ENCODE measurements at places on chromosomes 1 and 21.

DNA sequence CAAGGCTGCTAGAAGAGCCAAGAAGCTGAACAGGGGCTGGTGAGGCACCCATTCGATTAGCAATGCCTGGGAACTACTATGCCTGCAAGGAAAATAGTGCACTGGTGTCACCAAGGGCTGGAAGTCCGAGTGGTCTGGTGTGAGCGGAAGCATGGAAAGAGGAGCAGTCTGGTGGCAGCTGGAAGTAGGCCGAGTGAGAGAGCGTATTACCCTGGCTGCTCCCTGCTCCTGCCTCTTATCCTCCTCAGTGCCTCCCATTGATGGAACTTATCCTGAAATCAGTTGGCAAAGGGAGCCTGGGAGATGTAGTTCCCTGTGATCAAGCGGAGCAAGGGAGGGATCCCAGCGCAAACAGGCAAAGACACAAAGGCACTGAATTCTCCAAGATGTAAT is 9.6 kb downstream of the SMAP2 start:
- DNase-seq = no peak

DNA sequence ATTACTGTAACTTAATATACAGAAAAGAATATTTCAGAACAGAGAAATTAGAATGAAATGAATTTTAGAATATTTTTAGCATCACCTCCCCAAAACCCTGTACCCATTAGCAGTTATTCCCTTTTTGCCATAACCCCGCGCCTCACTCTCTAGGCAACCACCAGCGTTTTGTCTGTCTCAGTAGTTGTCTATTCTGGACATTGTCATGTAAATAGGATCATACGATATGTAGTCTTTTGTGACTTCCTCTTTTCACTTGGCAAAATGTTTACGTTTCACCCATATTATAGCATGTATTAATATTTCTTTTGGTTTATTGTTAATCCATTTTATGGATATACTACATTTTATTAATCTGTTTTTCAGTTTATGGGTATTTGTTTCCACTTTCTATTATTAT is 24.9 kb downstream of the SOAT1 start:
- DNase-seq = no peak

DNA sequence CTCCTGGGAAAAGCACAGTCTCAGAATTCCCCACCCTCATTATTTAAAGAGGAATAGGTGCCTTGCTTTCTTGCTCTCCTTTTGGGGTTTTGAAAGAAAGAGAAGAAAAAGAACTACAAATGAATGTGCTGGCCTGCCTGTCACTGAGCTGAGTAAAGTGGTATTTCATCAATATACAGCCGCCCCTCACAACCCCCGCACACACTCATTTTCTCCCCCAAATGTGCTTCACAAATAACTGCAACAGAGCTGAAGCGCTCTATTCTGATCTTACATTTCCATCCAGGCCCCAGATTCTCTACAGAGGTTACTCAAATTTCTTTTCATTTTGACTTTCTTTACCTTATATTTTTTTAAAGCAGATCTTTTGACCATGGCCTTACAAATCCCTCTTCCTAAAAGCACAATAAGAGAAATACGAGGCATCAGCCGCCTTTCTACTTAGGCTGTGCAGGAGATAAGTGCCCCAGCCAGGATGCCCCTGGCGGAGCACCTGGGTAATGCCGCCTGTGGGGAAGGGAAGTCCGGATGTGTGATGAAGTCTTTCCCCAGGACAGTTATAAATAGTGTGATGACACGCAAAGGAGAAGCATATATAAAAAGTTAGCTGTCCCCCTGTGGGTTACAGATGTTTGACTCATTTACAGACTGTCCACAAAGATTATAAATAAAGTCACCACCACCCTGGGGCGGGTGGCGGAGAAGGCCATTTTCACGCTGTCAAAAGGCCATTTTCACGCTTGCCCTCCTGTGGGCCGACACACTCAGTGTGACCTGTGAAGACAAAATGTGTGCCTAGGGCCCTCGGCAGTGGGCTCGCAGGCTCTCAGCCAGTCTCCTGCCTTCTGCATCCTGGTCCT is 6.5 kb downstream of the KCNN3 start:
- DNase-seq = peak; percentile 13

DNA sequence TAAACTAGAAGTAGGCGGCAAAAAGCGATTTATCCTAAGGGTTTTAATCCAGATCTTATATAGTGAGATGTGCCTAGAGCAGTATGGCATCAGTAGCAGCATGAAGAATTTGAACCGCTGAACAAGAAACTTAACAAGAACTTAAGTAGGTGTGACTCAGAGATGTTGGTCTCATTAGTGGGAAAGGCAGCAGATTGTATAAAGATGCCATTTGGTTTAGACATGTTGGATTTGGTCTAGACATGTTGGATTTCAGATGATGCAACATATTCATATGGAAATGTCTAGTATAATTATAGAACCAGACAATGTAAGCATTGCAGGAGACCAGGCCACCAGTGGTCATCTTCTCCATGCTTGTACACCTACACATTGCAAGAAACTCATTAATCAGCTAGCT is 42.1 kb upstream of the ZP4 start:
- DNase-seq = no peak

Measured in stimulated activated CD4-positive, alpha-beta T cell treated with anti-CD3 and anti-CD28 coated beads, Interleukin-1b, Interleukin-23, amount 100 ng/mL, for 4 hours (primary cell).